Panc1 (cell line): ENCODE measurements at places on chromosomes 12 and 14. TPM values are rescaled to one million over a fixed set of nuclear protein-coding genes. Genes with fewer than 3 reads are reported as not detected.

The KANSL2 gene
- total RNA-seq = 36.9 TPM

The SIRT4 gene
- 1.5 TPM for total RNA-seq

The CERS5 gene
- 50.5 TPM for total RNA-seq

The RTN1 gene
- total RNA-seq = 0.05 TPM

The GLS2 gene
- 1.3 TPM for total RNA-seq

The GZMB gene
- total RNA-seq = 1.2 TPM

The GPR65 gene
- total RNA-seq = not detected

The SLC15A4 gene
- 29.1 TPM for total RNA-seq

The ACSM4 gene
- total RNA-seq = not detected

The DAO gene
- not detected for total RNA-seq

The CD63 gene
- 879 TPM for total RNA-seq

The FBXW8 gene
- total RNA-seq = 18.0 TPM

The FAM186B gene
- 0.13 TPM for total RNA-seq

The GALNT8 gene
- total RNA-seq = not detected

The SRGAP1 gene
- 26.8 TPM for total RNA-seq

The LRP1-AS gene
- total RNA-seq = not detected

The CISTR gene
- total RNA-seq = not detected

The CLEC6A gene
- not detected for total RNA-seq

The TAS2R9 gene
- not detected for total RNA-seq

The FKBP4 gene
- total RNA-seq = 64.9 TPM

The CCDC60 gene
- total RNA-seq = not detected

The NEMP1 gene
- 46.9 TPM for total RNA-seq

The MIPOL1 gene
- 12.8 TPM for total RNA-seq

The RILPL2 gene
- total RNA-seq = 5.4 TPM

The PIP4K2C gene
- total RNA-seq = 62.6 TPM

The CLECL1 gene
- not detected for total RNA-seq
